ENCODE measurements at places on chromosomes 1 and 21. TPM values are rescaled to one million over a fixed set of nuclear protein-coding genes. Genes with fewer than 3 reads are reported as not detected.

- no peak overlapping the region for H3K4me3 ChIP-seq
- no peak for DNase-seq
- no peaks in the 10 kb centered on the region for H3K27me3 ChIP-seq
Measured at GRCh38 chr21:27799861-27800260, 833.0 kb upstream of the ADAMTS5 start.

DNA sequence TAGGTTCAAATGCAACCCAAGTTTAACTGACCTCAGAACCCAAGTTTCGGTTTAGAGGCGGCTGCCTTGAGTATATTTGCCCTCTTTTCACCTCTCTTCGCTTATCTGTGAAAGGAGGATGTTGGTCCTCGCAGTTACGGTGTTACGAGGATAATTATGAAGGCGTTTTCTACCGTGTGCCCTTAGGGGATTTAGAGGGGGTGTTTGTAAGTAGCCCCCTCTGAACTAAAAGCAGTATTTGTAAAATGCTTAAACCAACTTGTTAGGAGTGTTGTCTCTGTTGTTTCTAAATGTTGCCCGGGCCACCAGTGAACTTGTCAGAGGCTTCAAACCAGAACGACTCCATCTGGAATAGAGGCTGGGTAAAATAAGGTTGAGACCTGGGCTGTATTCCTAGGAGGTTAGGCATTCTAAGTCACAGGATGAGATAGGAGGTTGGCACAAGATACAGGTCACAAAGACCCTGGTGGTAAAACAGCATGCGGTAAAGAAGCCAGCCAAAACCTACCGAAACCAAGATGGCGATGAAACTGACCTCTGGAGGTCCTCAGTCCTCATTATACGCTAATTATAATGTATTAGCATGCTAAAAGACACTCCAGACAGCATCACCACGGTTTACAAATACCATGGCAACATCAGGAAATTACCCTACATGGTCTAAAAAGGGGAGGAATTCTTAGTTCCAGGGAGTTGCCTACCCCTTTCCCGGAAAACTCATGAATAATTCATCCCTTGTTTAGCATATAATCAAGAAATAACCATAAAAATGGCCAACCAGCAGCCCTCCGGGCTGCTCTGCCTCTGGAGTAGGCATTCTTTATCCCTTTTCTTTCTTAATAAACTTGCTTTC is 1.0 kb upstream of the PSRC1 start:
- no peaks in the 10 kb centered on the region for H3K36me3 ChIP-seq
- peaks cover 11% of the 10 kb centered on the region for H3K4me1 ChIP-seq
- H3K27ac ChIP-seq = peak overlapping the region; percentile 65
- H3K4me3 ChIP-seq = peak overlapping the region; percentile 92
- DNase-seq = no peak
- H3K27me3 ChIP-seq = no peaks in the 10 kb centered on the region

DNA sequence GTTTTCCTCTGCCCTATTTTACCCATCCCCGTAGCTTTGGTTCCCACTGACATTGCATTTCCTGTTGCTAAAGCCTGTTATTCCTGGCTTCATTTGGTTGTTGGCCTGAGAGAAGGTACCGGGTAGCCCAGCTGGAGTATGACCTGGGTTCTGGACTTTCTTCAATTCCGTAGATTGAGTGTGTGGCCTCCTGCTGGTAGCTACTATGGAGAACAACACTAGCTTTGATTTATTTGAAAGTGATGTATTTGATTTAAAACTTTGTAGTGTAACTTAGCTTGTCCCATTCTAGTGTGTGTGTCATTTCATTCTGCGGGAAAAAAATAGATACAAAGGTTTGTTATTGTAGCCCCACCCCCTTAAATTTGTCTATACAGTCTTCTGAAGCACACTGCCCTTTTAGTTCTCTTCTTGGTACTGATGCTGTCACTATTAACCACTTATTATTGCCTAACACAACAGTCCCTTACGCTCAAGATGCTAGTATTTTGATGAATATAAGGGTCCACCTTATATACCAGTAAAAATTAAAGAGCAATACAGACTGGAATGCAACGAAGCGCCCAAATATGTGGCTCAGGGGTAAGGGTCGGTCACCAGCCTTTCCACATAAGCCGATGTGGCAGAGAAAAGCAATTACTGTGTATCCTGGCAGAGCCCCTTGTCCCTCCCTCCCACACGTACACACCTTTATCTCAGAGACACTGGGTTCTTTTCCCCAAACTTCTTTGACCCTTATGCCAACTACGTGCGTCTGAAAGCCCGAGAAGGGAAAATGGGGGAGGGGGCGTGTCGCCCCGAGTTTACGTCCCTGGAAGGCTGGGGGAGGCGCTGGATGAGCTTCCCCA is 643 bp upstream of the MOV10 start:
- peaks cover 17% of the 10 kb centered on the region for H3K4me1 ChIP-seq
- peak overlapping the region; percentile 92 for H3K4me3 ChIP-seq
- no peaks in the 10 kb centered on the region for H3K27me3 ChIP-seq
- no peak for DNase-seq
- H3K36me3 ChIP-seq = peaks cover 19% of the 10 kb centered on the region
- H3K27ac ChIP-seq = peak overlapping the region; percentile 88

- H3K36me3 ChIP-seq = no peaks in the 10 kb centered on the region
- no peak overlapping the region for H3K27ac ChIP-seq
- no peaks in the 10 kb centered on the region for H3K4me1 ChIP-seq
- H3K27me3 ChIP-seq = no peaks in the 10 kb centered on the region
- no peak overlapping the region for H3K4me3 ChIP-seq
Measured at GRCh38 chr21:31030367-31031106, 7.7 kb downstream of the KRTAP19-8 start.

DNA sequence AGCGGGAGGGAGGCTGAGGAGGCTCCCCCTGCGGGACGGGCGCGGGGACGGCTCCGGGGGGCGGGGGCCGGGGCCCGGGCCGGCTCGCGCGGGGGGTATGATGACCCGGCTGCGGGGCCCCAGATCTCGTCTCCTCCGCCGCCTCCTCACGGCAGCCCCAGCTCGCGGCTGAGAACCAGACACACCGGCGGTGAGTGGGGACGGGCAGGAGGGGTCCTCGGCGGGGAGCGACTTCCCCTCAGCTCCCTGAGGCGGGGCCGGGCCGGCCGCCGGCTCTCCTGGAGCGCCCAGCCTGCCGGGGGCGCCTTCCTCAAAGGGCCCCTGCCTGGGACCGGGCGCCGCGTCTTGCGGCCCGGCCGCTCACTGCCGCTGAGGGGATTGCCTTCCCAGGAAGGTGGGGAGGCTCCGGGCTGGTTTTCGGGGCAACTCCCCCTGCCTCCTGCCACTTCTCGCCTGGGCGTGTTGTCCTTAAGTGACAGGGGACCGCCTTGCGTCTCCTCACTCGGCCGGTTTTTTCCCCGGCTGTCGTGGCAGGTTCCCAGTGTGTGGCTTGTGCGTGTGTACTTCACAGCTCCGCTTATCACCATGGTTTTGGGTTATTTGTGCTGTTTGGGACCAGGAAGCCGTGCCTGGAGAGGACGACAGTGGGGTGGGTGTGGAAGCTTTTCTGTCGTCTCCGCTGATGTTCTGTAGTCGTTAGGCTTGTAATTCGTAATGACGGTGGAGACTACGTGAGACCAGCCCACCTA is 800 bp downstream of the HIPK1 start:
- peak overlapping the region; percentile 100 for H3K4me3 ChIP-seq
- peaks cover 3% of the 10 kb centered on the region for H3K36me3 ChIP-seq
- DNase-seq = peak; percentile 69
- no peaks in the 10 kb centered on the region for H3K27me3 ChIP-seq
- H3K27ac ChIP-seq = peak overlapping the region; percentile 99
- H3K4me1 ChIP-seq = peaks cover 49% of the 10 kb centered on the region

- DNase-seq = no peak
- H3K4me3 ChIP-seq = no peak overlapping the region
- no peak overlapping the region for H3K27ac ChIP-seq
- H3K36me3 ChIP-seq = no peaks in the 10 kb centered on the region
Measured at GRCh38 chr1:47656719-47657685, 219.2 kb downstream of the FOXD2 start.

SELL gene
- 519 TPM for total RNA-seq

DNA sequence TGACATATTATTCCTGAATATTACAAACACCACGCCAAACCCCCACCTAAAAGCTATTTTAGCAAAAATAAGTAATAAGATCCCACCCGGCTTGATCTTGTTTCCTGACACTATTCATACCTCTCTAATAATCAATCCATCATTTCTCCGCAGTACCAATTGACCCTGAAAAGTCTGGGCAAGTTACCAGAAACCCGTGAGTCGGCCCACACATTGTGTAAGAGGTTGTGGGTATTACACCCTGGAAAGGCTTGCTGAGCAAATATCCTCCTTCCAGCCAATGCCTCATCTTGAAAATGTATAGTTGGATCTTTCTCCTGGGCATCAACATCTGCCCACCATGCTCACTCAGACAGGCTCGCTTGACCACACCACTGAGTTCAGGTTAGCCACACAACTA is 451.0 kb downstream of the TTLL7 start:
- no peak overlapping the region for H3K4me3 ChIP-seq
- H3K4me1 ChIP-seq = no peaks in the 10 kb centered on the region
- no peaks in the 10 kb centered on the region for H3K27me3 ChIP-seq
- H3K36me3 ChIP-seq = no peaks in the 10 kb centered on the region
- no peak for DNase-seq
- H3K27ac ChIP-seq = no peak overlapping the region
